NCI-H1105 treated with DMSO at 0.1 percent for 48 hours (cell line): ENCODE measurements at places on chromosomes 12 and 14.

DNA sequence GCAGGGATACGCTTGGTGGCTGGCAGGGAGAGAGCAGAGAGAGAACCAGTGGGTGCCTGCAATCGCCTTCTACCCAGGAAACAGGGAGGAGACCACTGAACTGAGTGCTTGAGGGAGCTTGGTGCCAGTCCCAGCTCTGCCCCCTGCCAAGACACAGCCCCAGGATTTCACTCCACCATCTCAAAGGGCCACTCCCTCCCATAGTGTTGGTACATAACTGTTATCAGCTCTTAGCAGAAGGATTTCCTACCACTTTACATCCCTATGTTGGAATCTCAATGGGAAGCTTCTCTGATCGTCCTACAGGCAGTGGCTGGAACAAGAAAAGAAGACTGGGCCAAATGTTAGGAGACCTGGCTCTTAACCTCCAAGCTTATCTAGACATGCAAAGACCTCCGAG, 157.4 kb upstream of the FOXN3 start:
- DNase-seq = no peak

GRCh38 chr14:90191154-90191553, 65.2 kb upstream of the PSMC1 start:
- no peak for DNase-seq

GRCh38 chr12:53495903-53496751, 3.1 kb downstream of the MAP3K12 start:
- DNase-seq = no peak

GRCh38 chr14:100871234-100872186, 32.0 kb downstream of the RTL1 start:
- no peak for DNase-seq

- DNase-seq = peak; percentile 11
These were observed 212.6 kb downstream of the SLC16A7 start for GRCh38 chr12:59808317-59808910.

GRCh38 chr12:92341065-92341668, 195.5 kb upstream of the BTG1 start:
- DNase-seq = no peak

- no peak for DNase-seq
These were observed 101.2 kb downstream of the PPP2R5C start for GRCh38 chr14:101862711-101863110.

GRCh38 chr12:67331828-67332227, 62.7 kb downstream of the CAND1 start:
- DNase-seq = no peak

DNA sequence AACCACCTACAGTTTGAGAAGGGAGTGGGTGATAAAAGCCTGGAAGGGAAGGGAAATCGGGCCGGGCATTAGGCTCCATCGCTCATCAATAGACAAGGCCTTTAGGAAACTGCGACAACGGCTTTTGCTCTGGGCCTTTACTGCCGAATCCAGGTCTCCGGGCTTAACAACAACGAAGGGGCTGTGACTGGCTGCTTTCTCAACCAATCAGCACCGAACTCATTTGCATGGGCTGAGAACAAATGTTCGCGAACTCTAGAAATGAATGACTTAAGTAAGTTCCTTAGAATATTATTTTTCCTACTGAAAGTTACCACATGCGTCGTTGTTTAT, 261 bp upstream of the RNU7-1 start:
- peak; percentile 93 for DNase-seq

GRCh38 chr12:113230315-113231234, 9.3 kb downstream of the TPCN1 start:
- DNase-seq = no peak

DNA sequence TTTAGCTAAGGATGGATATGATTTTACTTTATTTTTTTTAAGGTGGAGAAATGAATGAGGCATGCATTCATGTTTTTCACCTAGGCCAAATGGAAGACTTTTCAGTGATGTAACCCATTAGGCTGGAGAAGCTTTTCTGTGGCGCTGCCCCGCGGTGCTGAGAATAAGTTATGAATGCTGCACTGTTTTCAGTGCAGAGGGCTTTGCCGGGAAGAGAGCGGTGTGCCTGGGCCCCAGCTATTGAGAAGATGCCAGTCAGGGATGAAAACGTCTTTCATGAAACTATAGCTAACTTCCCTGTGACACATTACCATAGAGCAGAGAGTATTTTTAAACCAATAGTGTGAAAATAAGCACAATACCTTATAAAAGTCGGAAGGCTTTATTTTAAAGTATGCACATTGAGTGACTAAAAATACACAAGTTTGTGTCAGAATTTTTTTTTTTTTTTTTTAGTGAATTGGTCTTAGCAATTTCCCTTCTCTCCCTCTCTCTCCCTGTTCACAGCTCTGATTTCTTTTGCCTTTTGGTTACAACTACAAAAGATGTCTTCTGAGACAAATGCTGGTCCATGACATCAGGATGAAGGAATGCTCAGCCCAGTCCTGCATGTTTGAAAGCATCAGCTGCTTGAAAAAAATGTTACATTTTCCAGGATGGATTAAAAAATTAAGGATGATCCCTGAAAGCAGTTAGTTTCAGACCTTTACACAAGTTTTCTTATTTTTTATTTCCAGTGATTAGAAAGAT, 48.3 kb downstream of the NPAS3 start:
- no peak for DNase-seq

GRCh38 chr14:91519239-91520036, 9.3 kb upstream of the PPP4R3A start:
- DNase-seq = no peak

- no peak for DNase-seq
These were observed 432.1 kb downstream of the CCDC91 start for GRCh38 chr12:28622406-28622805.

- no peak for DNase-seq
These were observed 56.2 kb upstream of the DDHD1 start for GRCh38 chr14:53209370-53209769.

- peak; percentile 89 for DNase-seq
These were observed 26.8 kb upstream of the PEX5 start for GRCh38 chr12:7162691-7163114.

GRCh38 chr12:104669089-104669721, 212.5 kb downstream of the CHST11 start:
- DNase-seq = peak; percentile 79

GRCh38 chr12:51270067-51270950, at the start of gene SMAGP:
Gene SMAGP (minus strand): TSS chr12:51270415. CDS start chr12:51269278, 1,137 bp downstream.
- peak; percentile 50 for DNase-seq

DNA sequence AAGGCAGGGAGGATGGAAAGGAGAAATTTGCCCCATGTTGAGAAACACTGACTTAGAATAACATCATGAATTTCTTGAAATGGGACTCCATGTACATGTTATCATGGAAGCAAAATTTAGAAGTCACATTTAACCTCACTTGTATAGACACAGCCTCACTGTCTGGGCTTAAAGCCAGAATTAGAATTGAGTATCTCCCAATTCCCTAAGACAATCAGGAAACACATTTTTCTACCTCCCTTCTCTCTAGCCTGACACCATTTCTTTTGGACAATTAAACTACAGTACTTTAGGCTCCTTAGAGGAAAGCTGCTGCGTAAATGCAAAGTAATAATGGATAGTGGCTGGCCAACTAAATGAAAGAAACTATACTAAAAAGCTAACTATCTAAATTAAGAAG, 795.5 kb downstream of the C12orf50 start:
- DNase-seq = peak; percentile 24

- no peak for DNase-seq
These were observed 16.2 kb downstream of the CCDC62 start for GRCh38 chr12:122790393-122791075.

DNA sequence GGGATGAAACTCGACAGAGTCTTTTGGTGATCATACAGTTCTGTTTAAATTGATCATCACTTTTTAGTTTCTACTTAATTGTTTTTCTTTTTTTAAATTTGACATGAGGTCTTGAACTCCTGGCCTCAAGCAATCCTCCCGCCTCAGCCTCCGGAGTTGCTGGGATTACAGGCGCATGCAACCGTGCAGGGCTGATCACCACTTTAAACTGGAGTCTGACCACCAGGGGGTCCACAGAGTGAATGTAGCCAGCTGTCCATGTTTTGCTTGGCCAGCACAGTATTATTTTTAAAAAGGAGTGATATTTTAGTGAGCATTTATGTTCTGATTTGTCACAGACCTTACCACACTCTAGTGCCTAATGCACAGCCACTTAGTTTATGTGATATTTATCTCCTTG, 10.7 kb downstream of the DAAM1 start:
- DNase-seq = no peak

GRCh38 chr12:47741340-47741703, 16.0 kb upstream of the ENDOU start:
- DNase-seq = peak; percentile 88

GRCh38 chr12:75476071-75476470, 4.5 kb upstream of the GLIPR1 start:
- DNase-seq = no peak

DNA sequence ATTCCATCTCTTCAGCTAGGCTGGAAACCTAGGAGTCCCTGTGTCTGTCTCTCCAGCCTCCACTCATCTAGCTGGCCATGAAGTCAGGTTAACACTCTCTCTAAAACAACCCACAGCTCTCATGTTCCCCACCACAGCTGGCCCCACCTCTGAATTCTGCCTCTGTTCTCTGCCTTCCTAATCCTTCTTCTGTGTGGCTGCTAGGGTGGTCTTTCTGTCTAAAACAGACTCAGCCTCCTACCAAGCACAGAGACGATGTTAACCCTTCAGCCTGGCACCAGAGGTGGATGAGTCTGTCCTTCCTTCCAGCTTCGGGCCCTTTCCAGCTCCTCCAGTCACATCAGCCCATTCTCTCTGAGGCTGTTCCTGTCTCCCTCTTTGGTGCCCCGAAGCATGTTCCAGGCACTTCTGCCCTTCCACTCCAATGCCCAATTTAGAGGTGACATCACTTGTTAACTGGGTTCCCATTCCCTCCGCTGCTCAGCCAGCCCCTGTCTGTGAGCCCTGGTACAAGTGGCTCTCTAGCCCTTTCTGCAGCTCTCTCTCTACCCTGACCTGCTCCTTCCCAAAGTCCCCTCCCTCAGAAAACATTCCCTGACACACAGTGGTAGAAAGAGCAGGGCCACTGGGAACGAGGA, 9.1 kb downstream of the FIGNL2 start:
- no peak for DNase-seq

DNA sequence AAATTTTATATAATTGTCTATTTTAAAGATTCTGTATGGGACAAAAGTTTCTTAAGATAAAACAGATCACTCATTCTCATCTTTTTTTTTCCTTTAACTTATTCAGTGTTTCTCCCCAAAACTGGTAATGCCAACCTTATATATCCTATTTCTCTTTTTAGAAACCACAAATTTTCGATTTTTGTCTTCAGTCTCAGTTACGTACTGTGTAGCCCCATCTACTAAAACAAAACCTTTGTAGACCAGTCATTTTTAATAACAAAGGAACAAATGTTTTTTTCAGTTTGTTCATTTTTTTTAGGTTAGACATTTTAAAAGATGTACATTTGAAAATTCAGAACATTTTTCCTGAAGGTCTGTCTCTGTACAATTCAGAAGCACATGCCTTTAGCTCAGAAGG, 18.2 kb downstream of the PNMA1 start:
- no peak for DNase-seq

- no peak for DNase-seq
These were observed 651 bp downstream of the PFKM start for GRCh38 chr12:48119834-48120195.

GRCh38 chr12:69894800-69895383, 69.9 kb downstream of the MYRFL start:
- no peak for DNase-seq

DNA sequence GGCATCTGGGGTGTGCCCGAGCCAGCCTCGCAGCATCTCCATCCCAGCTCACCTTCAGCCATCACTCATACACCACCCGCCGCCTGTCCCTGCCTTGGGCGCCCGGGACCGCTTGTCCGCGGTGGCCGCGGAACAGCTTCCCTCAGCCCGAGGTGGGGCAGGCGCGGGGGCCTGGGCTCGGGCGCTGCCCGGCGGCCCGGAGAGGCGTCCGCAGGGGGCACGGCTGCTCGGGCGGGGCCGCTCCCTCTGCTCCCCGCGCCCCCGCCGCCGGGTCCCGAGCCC, 430 bp downstream of the SLC41A2 start:
- peak; percentile 55 for DNase-seq

DNA sequence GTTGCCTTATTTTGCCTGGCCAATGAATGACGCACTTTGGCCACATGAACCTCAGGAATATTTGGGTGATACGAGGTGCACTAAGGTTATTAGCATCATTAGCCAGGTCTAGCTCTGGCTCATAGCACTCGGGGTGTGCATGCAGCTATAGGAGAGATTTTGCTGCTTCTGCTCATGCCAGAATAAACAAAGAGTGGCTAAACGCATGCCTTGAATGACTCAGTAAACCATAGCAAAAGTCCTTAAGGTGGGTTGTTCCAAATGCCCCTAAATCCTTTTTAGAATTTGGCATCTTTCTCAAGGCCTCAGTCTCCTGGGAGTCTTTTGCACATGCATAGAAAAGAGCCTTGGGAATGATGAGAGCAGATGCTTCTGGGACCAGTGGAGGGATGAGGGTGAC, 343.7 kb upstream of the FKBP4 start:
- no peak for DNase-seq

GRCh38 chr14:34718750-34719304, 4.4 kb upstream of the CFL2 start:
- no peak for DNase-seq

GRCh38 chr14:62824086-62824485, 221.2 kb downstream of the KCNH5 start:
- no peak for DNase-seq

GRCh38 chr14:33280646-33281045, 342.0 kb downstream of the NPAS3 start:
- DNase-seq = no peak

- DNase-seq = no peak
These were observed 59.1 kb upstream of the BICD1 start for GRCh38 chr12:32047357-32048212.

- DNase-seq = peak; percentile 41
These were observed 107.0 kb downstream of the PAPLN start for GRCh38 chr14:73344319-73344718.

DNA sequence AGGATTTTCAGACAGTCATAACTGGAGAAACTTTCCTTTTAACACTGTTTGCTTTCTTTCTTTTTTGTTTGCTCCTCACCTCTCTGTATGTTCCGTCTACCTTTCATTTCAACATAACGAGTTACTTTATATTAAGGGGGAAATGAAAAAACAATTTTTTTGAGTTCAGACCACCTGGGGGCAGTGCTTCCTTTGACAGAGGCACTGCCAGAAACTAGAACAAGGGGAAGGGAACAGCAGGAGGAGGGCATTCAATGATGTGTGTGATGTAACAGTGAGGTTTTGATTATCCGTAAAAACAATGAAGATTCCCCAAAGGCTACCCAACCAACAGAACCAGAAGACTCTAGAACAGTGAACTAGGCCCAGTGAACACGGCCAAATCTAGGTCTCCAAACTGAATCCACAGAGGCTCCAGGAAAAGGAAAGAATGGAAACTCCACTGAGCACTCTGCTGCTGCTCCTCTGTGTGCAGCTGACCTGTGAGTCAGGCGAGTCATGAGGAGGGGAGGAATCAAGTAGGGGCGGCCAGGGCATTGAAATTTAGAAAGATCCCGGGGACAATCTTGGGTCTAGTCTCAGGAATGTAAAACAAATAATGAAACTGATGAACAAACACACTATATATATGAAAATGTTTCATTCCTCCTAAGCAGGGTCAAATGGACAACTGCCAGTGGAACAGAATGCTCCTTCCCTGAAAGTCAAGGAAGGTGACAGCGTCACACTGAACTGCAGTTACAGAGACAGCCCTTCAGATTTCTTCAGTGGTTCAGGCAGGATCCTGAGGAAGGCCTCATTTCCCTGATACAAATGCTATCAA, 323.5 kb downstream of the DAD1 start:
- DNase-seq = no peak
